ENCODE measurements at places on chromosomes 6 and 20. TPM values are rescaled to one million over a fixed set of nuclear protein-coding genes. Genes with fewer than 3 reads are reported as not detected.

GRCh38 chr20:51054233-51054632, 31.3 kb upstream of the KCNG1 start:
- no peak for DNase-seq

XRN2 gene
- total RNA-seq: 44.0 TPM

GSTA3 gene
- not detected for total RNA-seq

- no peak for DNase-seq
These were observed 83.0 kb downstream of the ZHX3 start for GRCh38 chr20:41234546-41234945.

MUC22 gene
- total RNA-seq: not detected

GRCh38 chr20:38278763-38279162, 18.2 kb upstream of the KIAA1755 start:
- DNase-seq: peak; percentile 4

- DNase-seq: no peak
These were observed 175.1 kb upstream of the FOXQ1 start for GRCh38 chr6:1136827-1137226.

Data from chondrocyte (in vitro differentiated cells).